ENCODE measurements at places on chromosomes 13 and 19. TPM values are rescaled to one million over a fixed set of nuclear protein-coding genes. Genes with fewer than 3 reads are reported as not detected.

GRCh38 chr13:30872685-30873461 is 33.2 kb upstream of the MEDAG start:
- DNase-seq: no peak

GRCh38 chr13:105196052-105196451 is 1339.4 kb downstream of the EFNB2 start:
- DNase-seq: no peak

GRCh38 chr13:100625447-100625846 is 36.9 kb upstream of the GGACT start:
- no peak for DNase-seq

DNA sequence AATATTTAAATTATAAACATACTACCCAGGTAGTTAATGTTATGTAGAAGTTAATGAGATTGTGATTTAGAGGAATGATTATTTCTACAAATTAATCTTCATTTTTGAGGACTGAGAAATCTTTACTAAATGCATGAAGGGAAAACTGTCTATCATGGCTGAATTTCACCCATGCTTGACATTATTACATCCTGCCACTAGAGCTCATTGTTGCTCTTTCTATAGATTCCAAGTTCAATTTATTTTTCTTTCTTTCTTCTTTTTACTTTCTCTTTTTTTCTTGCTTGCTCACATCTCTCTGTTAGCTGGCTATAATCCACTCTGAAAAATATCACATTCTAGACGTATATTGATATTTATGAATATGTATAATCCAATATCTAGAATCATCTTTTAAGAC is 505.0 kb upstream of the KLHL1 start:
- DNase-seq: no peak

DNA sequence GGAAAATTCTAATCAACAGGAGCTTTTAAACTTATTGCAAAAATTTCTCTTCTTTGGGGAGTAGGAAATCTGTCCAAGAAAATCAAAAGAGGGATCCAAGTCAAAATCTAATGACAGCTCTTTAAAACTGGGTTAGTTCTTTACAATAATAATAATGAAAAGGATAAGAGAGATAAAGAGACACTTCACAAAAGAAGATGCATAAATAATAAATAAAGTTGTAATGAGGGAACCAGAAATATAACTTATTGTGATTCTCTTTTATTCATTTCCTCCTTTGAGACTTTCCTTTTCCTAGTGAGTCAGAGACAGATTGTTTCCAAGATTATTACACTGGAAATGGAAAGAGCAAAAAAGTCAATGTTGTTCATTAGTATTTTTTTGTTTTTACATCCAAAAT is 1029.3 kb downstream of the PCDH17 start:
- no peak for DNase-seq

SMIM44 gene
- not detected for polyA plus RNA-seq

GRCh38 chr19:5627395-5627904 is 4.6 kb downstream of the SAFB start:
- no peak for DNase-seq

DNA sequence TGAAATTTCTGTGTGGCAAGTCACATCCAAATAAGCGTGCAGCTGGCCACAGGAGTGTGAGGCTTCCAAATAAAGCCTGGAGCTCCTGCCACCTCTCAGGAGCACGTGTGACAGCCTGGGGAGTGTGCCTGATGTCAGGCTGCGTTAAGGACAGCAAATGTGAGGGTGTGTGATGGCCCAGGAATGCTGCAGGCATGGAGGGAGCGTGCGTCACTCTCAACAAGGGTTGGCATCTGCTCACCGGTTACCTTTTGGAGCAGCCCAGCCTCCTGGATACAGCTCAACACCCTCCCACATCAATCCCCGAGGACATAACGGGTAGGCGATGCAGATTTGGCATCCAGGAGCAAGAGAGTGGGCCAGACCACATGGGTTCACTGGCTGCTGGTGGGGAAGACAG is 19.0 kb downstream of the NUMBL start:
- DNase-seq: no peak

NKPD1 gene
- 0.33 TPM for polyA plus RNA-seq

GRCh38 chr19:41784312-41784711 is 12.1 kb upstream of the CEACAM3 start:
- DNase-seq: no peak

DNA sequence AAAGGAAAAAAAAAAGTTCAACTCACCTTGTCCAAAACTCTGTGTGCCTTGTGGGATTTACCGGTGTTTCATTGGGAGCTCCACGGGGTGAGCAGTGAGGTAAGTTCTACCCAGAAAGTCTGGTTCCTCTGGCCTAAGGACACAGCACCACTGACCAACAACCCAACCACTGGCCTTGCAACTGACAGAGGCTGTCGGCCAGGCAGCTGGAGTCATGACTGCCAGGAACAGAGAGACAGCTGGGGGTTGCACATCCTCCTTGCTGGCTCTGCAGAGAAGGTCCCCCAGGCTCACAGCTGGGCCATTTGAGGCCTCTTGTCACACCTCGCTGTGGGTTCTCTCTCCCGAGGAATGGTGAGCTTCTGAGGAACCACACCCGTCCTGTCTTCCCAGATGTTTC is 59.5 kb downstream of the ANKRD10 start:
- DNase-seq: no peak

GRCh38 chr19:13215572-13216380 is 65.6 kb downstream of the IER2 start:
- no peak for DNase-seq

DNA sequence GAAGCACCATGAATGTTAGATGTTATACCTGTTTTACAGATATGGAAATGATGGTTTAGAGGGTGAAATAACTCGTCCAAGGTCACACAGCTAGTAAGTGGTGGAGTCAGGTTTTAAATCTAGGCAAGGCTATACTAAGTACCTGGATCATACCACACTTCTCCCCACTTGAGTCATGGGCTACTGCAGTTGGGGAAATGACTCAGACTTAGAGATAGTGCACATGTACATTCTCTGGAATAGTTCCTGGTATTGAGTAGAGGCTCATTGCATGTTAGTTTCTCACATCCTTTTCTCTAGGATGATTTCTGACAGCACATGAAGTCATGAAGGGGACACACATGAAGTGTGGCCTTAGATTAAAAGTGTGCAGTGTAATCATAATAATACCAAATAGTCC is 76.2 kb upstream of the TNFSF11 start:
- no peak for DNase-seq

DNA sequence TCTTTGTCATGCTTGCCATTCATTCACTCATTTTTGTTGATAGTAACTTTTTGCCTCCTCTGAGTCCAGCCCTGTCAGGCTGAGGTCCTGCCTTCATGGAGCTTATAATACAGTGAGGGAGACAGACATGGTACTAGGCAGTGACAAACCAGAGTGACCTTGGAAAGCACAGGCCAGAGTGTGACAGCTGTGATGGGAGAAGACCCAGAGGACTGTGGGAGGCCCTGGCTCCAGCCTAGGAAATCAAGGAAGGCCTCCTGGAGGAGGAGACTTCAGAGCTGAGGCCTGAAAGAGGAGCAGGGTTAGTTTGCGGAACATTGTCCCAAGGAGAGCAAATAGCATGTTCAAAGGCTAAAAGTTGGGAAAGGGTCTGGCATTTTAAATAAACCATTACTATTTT is 20.5 kb downstream of the PAK4 start:
- no peak for DNase-seq
